ENCODE measurements at places on chromosomes 7 and 10.

GRCh38 chr10:1036341-1036791, 10.7 kb upstream of the IDI2 start:
- DNase-seq, result no peak

DNA sequence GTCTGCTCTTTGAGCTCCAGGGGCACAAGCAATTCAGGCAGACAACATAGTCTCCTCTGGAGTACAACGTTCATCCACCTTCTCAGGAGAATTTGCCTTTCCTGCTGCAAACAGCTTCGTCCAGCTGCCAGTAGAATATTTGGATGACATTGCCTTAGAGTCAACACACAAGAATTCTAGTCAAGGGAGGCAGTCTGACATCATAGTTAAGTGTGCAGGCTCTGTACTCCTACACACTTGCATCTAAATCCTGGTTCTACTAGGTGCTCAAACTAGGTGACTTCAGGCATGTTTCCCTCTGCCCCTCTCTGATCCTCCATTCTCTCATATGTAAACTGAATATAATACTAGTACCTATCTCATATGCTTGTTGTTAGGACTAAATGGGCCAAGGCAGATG, 314.8 kb downstream of the HPSE2 start:
- DNase-seq, result no peak

DNA sequence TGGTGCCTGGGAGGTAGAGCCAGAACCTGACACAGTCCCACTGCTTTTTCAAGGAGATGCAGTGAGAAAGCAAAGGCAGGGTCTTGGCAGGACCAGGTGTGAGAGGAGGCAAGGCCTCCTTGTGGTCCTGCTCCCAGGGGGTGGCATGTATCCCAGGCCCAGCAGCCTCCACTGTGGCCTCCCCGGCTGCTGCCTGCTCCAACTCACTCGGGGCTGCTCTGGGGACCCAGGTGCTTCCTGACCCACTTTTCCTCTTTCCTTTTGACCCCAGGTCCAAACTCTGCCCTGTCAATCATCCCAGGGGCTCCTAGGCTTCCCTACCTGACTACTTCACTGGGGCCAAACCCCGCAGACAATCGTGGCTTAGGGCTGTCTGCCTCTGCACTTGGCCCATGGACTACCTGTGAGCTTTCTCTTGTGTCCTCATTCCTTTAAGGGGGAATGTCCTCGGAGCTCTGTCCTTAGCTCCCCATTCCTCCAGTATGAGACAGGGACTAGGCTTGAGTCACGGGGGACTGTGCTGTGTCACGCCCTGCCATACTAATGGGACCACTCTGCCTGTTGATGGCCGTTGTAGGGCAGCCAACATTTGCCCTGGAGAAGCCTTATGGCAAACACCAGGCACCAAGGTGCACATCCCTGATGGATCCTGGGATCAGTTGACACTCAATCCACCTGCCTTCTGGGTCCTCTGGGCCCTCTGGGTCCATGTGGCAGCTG, 1.1 kb upstream of the AEBP1 start:
- no peak for DNase-seq

DNA sequence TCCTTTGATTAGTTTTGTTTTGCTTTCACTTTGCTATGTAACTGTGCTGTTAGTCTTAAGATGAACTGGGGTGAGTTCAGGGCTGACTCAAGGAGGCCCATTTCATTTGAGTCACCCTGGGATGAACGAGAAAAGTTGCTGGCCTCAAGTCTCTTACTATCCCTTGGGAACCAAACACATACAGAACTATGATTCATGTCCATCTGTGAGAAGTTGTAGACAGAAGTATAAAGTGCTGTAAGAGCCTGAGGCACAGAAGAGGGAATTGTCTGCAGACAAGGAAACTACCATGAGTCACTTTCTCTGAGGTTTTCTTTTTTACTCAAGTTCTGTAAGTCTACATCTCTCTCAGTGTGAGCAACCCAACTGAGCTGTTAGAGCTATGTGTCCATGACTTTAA, 179.8 kb upstream of the CSTF2T start:
- DNase-seq, result no peak

- DNase-seq, result peak; percentile 94
Observed at GRCh38 chr10:80136134-80136571, 3.6 kb downstream of the PLAC9 start.

DNA sequence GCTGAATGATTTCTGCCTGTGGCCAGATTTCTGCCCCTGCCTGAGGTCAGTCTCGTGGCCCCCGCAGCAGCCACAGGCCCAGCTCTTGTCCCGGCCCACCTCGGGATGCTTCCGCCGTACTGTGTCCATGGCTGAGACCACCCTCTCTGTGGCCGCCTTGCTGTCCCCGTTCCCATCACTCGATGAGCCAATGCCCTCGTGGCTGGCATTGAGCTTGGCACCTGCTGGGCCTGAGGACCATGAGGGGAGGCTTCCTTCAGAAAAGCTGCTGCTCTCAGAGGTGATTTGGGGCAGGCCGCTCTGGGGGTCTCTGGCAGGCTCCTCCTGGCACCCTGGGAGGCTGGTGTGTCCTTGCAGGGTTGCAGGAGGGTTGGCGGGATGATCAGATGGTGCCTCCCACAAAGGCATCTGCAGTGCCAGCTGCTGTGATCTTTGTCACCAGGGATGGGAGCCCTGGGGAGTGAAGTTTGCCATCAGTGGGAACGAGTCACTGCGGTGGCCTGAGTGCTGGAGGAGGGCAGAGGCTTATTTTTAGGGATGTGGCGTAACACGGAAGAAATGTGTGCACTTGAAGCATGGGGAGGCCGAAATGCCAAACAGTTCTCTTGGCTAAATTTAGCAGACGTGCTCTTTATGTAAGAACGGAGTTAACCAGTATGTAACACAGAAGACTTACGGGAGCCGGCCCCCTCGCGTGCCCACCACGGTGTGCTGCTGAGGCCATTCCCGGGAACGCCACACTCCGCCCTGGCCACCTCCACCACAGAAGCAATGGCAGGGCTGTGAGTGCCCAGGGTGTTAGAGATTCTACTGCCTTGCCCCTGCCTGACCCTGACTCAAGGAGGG, 47.7 kb downstream of the VIPR2 start:
- peak; percentile 40 for DNase-seq

- DNase-seq, result peak; percentile 87
Observed at GRCh38 chr7:76020031-76020714, 25.8 kb upstream of the TMEM120A start.

All from sciatic nerve (tissue), 2 donors.